ENCODE measurements at places on chromosomes 5 and 9.

GRCh38 chr5:107414802-107415201 is 255.9 kb downstream of the EFNA5 start:
- DNase-seq, result no peak

DNA sequence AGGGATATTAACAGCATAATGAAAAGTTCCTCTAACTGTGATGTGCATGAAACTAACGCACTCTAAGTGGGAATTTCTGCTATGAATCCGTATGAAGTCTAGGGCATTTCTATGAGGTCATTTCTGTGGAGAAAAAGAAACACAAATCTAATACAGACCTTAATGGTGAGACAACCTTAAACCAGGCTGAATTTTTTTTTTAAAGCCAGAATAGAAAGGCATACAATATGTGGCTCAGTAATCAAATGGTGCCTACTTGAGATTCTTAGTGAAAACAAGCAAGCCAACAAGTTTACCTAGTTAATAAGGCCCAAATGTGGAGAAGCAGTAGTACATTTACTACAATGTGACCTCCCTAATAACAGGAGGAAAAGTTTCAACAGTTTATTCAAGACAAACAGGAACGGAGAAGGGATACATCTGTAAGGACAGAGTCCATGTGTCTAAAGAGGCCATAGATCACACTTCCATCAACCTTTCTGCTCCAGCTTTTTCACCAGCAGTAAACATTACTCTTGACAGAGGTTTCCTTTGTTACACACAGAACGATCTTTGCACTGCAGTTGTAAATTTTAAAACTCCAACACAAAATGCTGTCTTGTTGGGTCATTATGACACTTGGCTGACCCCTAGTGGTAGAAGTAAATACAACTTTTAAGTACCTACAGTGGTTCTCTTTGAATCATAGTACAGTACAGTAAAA is 26.2 kb downstream of the CARNMT1 start:
- peak; percentile 18 for DNase-seq

GRCh38 chr5:59180515-59180914 is 597.6 kb downstream of the RAB3C start:
- DNase-seq, result no peak

DNA sequence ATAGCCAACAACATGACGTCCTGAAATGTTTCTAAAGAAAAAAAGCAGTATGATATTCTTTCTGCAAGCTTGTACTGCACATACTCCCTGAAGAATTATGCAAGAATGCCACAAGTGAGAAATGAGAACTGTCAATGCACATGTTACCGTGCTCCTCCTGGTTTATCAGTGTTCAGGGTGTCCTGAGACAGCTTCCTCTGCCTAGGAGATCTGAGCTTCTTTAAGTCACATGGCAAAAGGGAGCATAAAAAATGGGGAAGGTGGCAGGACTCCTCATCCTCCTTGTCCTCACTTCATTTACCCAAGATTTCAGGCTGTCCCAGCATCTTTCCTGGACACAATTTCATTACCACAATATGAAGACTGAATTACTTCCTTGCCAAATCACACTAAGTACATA is 238.2 kb downstream of the GLIS3 start:
- DNase-seq, result no peak

DNA sequence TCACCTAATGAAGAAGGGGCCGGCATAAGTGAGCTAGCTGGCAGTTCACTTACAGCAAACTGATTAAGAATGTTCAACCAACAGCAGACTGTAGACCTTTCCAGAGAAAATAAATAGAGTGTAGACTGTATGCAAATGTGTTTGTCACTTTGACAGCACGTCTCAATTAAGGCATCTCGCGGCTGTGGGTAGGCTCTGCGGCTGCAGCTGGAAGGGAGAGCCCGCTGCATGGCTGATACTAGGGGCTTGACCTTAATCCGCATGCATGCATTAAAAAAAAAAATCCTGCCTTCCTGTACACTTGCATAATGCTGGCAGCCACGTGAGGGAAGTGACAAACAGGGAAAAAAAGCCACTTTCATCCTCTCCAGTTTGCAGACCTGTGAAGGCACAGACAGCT is 82.3 kb downstream of the CRB2 start:
- DNase-seq, result no peak

GRCh38 chr9:126380447-126380846 is 53.8 kb downstream of the MVB12B start:
- DNase-seq, result no peak

DNA sequence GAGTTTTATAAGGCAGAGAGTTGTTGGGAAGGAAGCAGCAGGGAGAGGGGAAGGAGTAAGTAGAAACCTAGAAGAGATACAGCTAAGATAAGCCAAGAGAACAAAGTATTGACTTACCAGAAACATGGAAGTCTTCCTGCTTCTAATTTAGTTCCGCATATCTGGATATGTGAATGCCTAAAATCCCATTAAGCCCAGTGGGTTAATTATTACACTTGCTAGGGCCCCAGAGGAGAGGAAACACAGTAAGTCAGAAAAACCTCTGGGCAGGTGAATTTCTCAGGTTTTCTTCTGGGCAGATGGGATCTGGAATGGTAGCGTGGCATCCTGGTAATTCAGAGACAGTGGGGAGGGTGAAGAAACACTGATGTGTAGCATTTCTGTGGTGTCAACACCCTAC is 104.7 kb upstream of the GABRP start:
- no peak for DNase-seq

DNA sequence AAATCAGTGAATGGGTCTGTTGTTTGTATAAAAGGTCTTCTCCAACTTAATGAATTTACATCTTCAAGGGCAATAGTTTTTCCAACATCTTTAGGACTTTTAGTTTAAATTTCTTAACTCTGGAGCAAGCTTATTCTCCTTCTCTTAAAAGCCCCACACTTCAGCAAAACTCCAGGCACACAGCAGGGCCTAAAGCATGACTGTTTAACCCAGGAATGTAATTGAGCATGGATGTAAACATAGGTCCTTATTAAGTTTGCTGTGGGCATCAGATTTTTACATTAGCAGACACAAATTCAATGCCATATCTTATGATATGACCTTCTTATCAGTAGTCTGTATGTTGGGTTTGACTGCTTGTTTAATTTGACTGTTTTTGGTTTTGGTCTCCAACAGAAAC is 78.9 kb downstream of the ABCA1 start:
- no peak for DNase-seq

DNA sequence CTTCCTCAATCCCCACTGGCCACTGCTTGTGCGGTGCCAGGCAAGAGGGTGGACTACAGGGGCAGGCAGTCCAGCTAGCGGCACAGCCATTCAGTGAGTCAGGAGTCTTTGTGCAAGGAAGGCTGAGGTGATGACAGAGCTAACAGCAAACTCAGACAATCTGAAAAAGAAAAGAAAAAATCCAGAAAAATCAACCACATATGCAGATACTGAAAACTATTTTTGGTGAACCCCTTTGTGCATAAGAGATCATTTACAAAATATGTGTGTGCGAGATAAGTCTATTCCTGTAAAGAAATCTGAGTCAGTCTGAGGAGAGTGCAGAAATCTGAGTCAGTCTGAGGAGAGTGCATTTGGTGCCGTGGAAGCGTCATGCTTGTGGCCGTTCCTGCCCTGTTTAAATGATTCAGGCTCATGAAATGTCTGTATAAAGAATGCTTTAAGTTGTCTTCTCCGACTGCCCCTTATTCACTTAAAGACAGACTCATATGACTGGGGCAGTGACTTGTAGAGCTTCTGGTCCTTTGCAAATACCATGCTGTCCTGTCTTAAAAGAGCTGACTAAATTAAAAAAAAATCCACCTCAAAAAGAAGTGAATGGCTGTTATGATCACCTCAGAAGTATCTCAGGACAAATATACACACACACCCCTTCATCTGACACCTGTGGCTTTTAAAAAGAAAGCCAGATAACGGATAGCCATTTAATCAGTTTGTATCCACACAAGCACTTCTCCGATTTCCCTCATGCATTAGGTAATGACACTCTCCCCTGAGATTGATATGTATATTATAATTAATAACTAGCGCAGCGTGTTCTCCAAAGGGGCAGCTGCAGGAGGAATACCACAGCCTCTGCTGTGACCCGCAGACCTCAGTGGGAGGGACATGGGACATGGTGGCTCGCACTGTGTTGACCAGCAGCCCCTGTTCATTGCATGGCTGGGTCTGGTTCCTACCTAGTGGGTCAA is 47.3 kb downstream of the TRIO start:
- DNase-seq, result peak; percentile 45
